ENCODE measurements at places on chromosomes 5 and 9.

GRCh38 chr5:96468956-96469355 is 35.9 kb upstream of the PCSK1 start:
- DNase-seq: no peak

GRCh38 chr9:130276121-130276520 is 10.6 kb downstream of the HMCN2 start:
- DNase-seq: no peak

GRCh38 chr9:5025416-5025815 is 40.3 kb downstream of the JAK2 start:
- no peak for DNase-seq

DNA sequence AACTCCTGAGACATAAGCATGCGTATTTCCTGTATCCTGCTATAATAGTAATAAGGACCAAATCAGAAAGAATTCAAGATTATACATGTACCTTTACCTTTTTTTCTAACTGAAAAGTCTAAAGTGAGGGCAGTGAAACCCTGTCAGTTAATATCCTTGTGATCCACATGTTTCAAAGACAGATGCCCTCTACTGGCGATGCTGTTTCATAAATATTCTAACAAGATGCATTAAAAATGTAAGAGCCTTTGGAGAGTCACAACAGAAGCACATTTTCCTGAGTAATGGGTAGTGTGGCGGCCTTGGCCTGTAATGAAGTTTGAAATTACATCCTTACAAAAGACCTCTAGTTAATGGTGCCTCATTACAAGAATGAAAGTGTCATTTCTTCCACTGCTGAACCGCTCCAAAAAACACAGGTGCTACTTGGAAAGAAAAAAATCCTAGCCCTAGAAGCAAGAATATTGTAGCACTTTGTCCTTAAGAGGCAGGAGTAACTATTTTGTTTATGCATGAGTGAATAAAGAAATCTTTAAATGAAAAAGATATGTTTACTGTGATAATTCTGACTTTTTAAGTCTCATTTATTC is 232.6 kb downstream of the EPB41L4A start:
- DNase-seq: no peak

GRCh38 chr9:118929287-118929686 is 439.9 kb downstream of the BRINP1 start:
- DNase-seq: no peak

GRCh38 chr5:175642998-175643397 is 14.9 kb upstream of the HRH2 start:
- no peak for DNase-seq

DNA sequence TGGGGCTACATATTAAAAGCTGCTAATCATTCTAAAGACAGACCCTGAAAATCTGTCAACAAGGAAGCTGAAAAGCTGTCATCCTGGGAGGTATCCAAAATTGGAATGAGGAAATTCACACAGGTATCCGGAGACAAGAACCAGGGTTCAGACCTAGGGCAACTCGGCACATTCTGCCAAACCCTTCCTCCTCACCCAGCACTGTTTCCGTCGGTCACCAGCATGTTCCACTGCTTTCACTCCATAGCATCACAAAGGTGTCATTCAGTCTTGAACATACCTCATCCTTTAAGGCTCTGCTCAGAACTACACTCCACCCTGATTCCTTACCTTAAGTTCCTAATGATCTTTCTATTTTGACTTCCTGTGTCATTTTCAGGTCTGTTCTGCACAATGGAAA is 153.1 kb upstream of the RASA1 start:
- no peak for DNase-seq

GRCh38 chr5:107815109-107815508 is 144.4 kb upstream of the EFNA5 start:
- DNase-seq: no peak
